Stimulated activated CD8-positive, alpha-beta memory T cell treated with anti-CD3 and anti-CD28 coated beads, Interleukin-15, amount 100 ng/mL, for 4 hours (primary cell): ENCODE measurements at places on chromosomes 6 and 20.

- no peak for DNase-seq
These were observed 904.5 kb downstream of the GRIK2 start for GRCh38 chr6:102298051-102298450.

- no peak for DNase-seq
These were observed 23.7 kb downstream of the RMND1 start for GRCh38 chr6:151428093-151428735.

- DNase-seq = no peak
These were observed 14.2 kb upstream of the FAM162B start for GRCh38 chr6:116779573-116780164.

DNA sequence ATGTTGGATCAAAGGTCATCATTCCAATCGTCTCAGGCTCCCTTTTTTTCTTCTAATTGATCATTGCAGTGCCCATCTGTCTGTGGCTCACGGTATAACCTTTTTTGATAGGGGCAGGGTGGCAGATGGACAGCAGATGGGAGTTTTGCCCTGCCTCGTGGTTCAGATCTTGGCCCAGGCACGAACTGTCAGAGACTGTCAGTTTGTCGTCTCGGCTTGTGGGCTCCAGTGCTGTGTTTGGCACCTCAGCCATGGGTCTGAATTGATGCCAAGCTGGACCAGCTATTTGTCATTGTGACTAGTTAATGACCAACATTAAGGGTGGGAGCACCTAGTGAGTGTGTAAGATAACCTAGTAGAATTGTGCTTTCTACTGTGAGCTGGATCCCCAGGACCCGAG, 197.6 kb downstream of the PRL start:
- no peak for DNase-seq

GRCh38 chr20:59171986-59172385, 8.4 kb downstream of the ZNF831 start:
- no peak for DNase-seq

DNA sequence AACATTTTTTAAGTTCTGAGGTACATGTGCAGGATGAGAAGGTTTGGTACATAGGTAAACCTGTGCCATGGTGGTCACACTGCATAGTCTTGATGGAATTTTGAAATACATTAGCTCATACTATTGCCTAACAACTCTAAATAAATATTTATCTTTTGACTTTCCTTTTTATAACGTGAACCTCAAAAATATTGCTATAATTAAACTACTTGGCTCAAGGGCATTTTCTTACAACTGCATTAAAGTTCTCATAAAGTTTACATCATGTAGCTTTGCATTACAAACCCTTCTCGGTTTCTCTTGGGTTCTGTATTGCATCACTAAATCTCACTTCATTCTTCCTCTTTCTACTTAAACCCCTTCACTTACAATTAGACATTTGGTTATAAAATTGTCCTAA, 636.0 kb upstream of the PTCHD4 start:
- no peak for DNase-seq
